ENCODE measurements at places on chromosomes 7 and 10. TPM values are rescaled to one million over a fixed set of nuclear protein-coding genes. Genes with fewer than 3 reads are reported as not detected.

STRIP2 gene
- 7.0 TPM for total RNA-seq

SSC4D gene
- 0.92 TPM for total RNA-seq

EGFR gene
- total RNA-seq, result 85.3 TPM

PRLHR gene
- total RNA-seq, result not detected

IDI2 gene
- total RNA-seq, result not detected

LMTK2 gene
- total RNA-seq, result 10.3 TPM

SNX13 gene
- 17.6 TPM for total RNA-seq

CYP3A7 gene
- not detected for total RNA-seq
